ENCODE measurements at places on chromosomes 12 and 14. TPM values are rescaled to one million over a fixed set of nuclear protein-coding genes. Genes with fewer than 3 reads are reported as not detected.

Gene KCNH5
- total RNA-seq = not detected

Gene SLC10A1
- not detected for total RNA-seq

Gene KRT7
- total RNA-seq = 5.2 TPM

Gene GLT1D1
- total RNA-seq = not detected

Gene C3AR1
- not detected for total RNA-seq

Gene NRXN3
- 2.2 TPM for total RNA-seq
